ENCODE measurements at places on chromosomes 1 and 21.
A peak's percentile ranks its signal among the peaks of the same experiment; 100 is the strongest.

- no peak for DNase-seq
These were observed 272.5 kb downstream of the RRAGC start for GRCh38 chr1:38586993-38587646.

- DNase-seq = no peak
These were observed 28.1 kb downstream of the IL6R start for GRCh38 chr1:154433161-154433764.

- DNase-seq = no peak
These were observed 43.9 kb upstream of the SAMD13 start for GRCh38 chr1:84257617-84258016.

GRCh38 chr1:112706505-112707220 is at the start of gene RHOC:
Gene RHOC (minus strand): TSS chr1:112707127. CDS start chr1:112703799, 3,328 bp downstream.
- peak; percentile 66 for DNase-seq

GRCh38 chr1:2894381-2895041 is 93.0 kb upstream of the TTC34 start:
- DNase-seq = no peak

- no peak for DNase-seq
These were observed 131.0 kb downstream of the TRIM33 start for GRCh38 chr1:114379987-114380386.

- no peak for DNase-seq
These were observed 1.2 kb upstream of the HPCAL4 start for GRCh38 chr1:39692152-39693074.

- no peak for DNase-seq
These were observed 248.4 kb downstream of the SIPA1L2 start for GRCh38 chr1:232381394-232382100.

DNA sequence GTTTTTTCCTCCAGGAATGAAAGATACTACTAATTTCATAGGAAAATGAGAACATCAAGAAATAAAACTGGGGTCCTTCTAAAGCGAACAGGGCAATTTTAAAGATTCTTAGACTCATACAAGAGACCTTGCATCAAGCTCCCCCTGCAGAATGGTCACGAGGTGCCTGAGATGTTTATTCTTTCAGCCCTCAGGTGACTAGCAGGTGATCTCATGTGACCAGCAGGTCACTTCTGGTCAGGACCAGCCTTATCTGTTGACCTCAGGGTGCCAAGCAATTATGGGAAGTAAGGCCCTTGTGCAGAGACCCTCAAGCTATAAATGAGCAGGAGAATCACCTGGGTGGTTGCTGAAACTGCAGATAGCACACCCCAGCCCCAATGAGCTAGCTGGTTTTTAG is 20.6 kb upstream of the TMEM51 start:
- no peak for DNase-seq

DNA sequence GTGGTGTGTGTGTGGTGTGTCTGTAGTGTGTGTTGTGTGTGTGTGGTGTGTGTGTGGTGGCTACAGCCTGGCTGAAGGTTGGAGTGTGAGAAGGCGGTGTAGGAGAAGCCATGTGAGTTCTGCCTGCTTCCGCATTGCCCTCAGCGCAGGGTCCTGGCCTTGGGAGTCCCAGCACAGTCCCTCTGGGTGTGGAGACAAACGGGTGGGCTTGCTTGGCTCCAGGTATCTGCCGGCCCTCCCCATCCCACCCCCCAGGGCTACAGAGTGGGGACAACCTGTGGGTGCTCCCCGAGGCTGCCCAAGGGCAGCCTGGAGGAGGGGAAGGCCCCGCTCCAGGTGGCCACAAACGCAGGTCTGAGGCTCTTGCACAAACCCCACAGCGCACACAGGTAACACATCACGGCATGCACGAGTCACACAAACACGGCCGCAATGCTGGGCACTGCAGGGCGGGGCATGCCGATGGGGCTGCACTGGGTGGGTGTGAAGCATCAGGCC is 31.7 kb upstream of the ADARB1 start:
- DNase-seq = no peak

GRCh38 chr1:169259816-169260215 is 107.8 kb downstream of the NME7 start:
- DNase-seq = no peak

- no peak for DNase-seq
These were observed 3.8 kb downstream of the PBXIP1 start for GRCh38 chr1:154951901-154952657.

- no peak for DNase-seq
These were observed 63.7 kb downstream of the SLX9 start for GRCh38 chr21:45003331-45004058.

GRCh38 chr1:163094182-163094581 is 25.0 kb downstream of the RGS4 start:
- no peak for DNase-seq

DNA sequence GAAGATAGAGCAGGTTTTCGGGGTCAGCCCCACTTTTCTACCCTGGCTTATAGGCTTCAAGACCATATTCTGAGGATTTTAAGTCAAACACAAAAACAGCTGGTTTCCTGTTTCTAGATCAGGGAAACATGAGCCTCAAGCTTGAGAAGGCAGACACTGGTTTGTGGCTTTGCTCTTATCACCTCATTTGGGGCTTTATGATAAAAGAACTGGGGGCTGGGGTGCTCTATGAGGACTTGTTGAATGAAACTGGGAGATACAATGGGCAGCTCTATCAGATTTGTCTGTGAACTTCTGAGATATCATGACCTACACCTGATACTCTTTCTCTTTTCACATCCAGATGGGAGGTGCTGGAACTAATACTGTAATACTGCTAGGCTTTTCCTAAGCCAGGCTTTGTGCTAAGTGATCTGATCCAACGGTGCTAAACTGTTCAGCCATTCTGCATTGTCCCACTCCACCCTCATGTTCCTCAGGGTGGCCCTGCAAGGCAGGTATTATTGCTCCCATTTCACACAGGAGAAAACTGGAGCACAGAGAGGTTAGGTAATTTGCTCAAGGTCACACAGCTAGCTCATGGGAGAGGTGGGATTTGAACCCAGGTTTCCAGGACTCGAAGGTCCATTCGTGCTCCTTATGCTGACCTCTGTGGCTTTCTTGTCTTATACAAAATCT is 6.6 kb downstream of the AJAP1 start:
- DNase-seq = no peak

GRCh38 chr1:198544265-198544664 is 3.8 kb upstream of the ATP6V1G3 start:
- no peak for DNase-seq

GRCh38 chr1:159965263-159965662 is 11.2 kb upstream of the SLAMF9 start:
- no peak for DNase-seq

- DNase-seq = no peak
These were observed 183.6 kb upstream of the RAB4A start for GRCh38 chr1:229087339-229087738.

DNA sequence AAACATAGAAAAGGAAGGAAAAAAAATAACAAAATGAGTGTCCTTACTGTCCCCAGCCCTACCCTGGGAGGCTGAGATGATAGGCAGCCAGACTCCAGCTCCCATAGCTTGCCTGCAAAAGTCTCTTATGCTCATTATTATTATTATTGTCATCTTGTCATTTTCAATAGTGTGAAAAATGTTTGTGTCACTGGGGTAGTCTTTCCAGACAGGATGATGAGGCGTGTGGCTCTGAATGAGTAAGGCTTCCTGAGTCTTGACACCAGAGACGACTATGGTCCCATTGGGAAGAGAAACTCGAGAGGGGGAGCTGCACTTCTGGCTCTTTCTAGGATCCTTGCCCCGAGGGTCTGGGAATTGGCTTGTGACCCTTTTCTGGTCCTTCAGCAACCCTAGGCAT is 1.1 kb upstream of the CYB561D1 start:
- no peak for DNase-seq

DNA sequence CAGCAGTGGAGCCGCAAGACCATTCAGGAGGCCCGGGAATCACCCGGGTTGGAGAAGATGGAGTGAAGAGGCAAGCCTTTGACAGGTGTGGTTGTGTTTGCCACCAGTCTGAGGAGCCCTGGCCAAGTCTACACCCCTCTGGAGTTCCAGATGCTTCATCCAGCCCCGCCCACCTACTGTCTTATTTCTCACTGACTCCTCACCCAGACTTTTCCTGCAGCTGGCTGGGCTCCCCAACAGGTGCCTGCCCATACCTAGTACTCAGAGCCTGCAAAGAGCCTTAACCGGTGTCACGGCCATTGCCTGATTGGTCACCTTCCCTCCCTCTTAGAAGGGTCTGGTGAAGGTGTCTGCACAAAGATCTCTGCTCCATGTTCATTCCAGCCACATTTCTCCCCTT is 16.0 kb downstream of the SLC9A1 start:
- no peak for DNase-seq
